ENCODE measurements at places on chromosomes 11 and 22.

DNA sequence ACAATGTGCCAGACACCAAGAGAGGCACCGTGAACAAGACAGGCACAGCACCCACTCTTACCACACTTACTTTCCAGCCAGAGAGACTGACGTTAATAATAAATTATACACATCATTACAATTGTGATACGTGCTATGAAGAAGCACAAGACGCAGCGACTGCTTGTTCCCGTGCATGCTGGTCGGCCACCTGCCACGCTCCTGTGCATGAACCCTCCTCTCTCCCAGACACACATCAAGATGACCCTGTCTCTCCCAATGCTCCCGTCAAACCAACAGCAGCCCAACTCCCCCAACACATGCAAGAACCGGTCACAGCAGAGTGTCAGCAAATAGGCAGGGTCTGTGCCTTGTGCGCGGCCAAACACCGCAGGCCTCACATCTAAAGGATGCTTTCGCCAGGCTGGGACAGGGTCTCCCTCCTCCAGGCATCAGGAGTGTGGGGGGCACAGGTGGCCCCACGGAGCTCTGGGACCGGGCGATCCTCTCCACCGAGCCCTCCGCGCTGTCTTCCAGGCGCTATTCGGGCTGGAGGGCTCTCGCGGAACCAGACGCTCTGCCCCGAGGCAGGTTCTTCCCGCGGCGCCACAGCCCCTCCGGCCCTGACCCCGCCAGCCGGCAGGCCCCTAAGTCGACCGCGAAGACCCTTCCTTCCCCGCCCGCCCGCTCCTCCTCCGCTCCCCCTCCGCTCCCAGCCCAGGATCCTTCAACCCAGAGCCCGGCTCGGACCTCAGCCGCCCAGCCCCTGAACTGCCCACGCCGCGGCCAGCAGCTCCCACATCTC lies 533 bp downstream of the SERGEF start:
- no peak for DNase-seq

- DNase-seq = no peak
Observed at GRCh38 chr11:81253244-81253643, 1480.4 kb downstream of the FAM181B start.

DNA sequence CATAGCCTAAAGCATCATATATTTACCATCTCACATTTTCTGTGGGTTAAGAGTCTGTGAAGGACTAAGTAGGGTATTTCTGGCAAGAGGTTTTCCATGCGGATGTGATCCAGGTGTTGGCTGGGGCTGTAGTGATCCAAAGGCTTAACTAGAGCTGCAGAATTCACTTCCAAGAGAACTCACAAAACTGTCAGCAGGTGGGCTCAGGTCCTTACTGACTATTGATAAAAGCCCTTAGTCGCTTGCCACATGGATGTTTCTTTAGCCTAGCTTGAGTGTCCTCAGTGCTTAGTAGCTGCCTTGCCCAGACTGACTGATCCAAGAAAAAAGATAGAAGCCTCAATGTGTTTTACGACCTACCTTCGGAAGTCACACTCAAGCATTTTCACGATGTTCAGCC lies 250.8 kb downstream of the CNTN5 start:
- no peak for DNase-seq

DNA sequence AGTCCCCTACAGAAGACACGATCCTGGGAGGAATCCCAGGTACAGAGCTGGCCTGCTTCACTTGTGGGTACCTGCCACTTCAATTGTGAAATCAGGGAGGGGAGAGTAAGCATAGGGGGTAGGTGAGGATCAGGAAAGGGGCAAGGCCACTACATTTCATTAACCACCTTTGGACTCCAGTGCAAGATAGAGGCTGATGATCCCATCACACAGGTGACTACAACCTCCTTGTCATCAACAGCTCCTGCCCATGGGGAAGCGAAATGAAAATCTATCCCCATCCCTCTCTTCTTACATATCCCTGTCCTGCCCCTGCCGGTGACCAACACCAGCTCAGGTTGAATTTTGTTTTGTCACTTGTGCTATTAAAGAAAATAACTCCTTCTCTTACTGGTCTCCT lies 64.7 kb upstream of the VPREB1 start:
- no peak for DNase-seq

- DNase-seq = no peak
Observed at GRCh38 chr11:27212248-27212780, 150.7 kb downstream of the CCDC34 start.

DNA sequence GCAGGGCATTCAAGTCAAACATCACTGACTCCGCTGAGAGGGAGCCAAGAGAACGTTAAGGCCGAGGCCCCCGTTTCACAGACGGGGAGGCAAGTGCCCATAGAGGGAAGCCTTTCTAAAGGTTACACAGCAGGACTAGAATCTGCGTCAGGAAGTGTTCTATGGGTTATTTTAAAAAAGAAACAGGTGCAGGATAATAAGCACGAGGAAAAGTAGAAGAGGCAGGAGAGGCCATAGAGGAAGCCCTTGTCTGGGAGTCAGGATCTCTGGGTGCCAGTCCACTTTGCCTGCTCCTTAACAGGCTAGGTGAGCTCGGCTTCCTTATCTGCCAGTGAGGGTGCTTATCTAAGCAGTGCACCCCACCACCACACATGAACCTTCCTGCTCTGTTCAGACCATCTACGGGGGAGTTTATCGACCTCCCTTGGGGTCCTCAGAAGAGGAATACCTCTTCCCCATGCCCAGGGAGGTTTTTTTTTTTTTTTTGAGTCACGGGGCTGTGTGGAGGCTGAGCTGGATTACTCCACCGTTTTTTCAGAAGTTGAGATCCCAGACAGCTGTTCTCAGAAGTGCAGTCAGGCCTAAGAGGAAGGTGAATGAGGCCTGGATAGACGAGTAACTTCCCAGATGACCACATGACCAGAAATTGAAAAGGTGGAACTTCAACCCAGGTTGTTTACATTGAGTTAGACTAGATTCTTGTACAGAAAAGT lies 1.2 kb upstream of the FCHSD2 start:
- DNase-seq = no peak

DNA sequence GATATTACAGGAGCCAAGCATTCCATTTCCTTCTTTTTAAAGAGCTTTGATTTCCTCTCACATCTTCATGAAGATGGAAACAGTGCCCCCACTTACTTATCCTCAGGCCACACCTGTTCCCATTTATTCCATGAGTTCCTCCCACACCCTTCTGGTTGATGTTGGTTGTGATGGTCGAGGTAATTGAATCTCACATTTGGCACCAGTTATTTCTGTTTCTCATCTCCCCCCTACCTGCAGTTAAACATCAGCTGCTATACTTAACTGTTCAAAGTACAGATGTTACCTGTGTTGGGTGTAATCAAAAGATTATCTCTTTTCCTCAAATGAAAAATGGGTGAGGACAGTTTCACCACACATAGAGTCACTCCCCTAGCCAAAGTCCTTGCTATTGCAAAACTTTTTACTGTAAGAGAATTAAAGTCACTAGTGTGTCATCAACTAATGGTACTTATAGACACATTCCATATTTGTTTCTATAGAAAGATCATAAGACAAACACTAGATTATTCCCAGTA lies 1.9 kb downstream of the TMEM45B start:
- no peak for DNase-seq

- no peak for DNase-seq
Observed at GRCh38 chr11:1156506-1157340, 1.0 kb upstream of the MUC5AC start.

DNA sequence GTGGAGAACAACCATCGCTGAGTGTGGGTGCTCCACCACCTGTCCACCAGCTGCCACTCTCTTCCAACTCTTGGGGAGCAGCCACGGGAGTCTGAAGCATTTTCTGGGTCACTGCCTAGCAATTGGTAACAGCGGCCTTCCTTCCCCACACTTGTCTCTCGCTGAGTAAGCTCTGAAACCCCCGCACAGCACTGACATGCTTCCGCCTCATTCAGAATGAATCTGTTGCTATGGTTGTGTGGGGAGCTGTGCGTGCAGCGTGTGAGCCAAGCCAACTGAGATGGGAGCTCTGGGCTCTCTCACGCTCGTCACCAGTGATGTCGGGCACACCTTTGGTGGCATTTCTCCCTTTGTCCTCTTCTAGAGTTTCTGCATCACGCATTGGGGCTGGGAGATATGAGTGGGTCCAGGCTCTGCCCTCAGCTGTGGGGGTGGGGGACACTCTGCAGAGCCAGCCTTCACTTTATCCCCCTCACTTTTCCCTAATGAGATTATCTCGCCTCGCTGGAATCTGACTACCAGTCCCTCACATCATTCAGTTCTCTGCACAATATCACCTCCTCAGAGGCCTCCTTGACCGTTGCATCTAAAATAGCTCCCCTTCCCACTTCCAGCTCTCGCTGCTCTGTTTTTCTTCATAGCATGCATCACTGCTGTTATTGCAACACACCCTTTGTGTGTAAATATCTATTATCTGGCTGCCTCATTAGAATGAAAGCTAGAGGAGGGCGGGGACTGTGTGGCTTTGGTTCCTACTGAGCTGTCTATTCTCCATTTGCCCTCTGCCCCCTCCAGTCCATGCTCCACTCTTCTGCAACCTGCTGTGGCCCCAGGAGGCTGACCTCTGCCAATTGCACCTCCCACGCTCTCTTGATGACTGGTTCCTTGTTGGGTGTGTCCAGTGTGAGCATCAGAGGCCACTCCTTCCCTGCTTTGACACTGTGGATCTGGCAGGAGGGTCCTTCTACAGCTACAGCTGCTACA lies 569.9 kb upstream of the CADM1 start:
- no peak for DNase-seq

DNA sequence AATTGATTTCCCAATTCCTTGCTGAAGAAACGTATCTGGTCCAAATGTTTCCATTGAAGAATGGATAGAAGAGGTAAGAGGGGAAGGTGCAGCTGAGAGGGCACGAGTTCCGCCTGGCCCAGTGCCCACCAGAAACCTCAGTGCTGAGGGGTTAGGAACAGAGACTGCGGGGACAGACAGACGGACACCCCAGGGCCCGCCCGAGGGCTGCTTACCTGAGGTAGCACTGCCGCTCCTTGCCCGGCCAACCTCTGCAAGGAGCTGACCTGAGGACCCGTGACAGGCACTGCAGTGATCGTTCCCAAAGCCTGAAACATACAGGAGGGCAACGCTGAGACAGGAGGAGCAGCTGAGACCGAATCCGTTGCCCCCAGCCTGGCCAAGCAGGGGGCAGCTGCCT lies 89.6 kb downstream of the PHF21B start:
- no peak for DNase-seq

GRCh38 chr11:47186700-47187695 lies 764 bp upstream of the PACSIN3 start:
- DNase-seq = peak; percentile 12

DNA sequence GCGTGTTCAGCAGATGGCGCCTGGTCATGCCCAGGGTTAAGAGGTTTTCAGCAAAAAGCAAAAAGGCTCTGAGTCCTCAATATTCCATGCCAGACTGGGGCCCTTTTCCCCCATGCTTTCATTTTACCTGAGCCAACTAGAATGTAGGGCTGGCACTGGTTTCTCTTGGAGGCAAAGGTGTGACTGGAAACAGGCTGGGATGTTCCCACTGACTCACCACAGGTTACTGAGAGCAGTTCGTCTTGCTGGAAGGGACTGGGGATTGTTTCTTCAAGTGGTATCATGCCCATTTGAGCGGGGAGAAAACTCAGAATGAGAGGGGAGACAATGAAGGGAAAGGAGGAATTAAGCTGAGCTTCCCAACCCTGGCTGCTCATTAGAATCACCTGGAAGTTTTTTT lies 243.9 kb downstream of the TENM4 start:
- no peak for DNase-seq

DNA sequence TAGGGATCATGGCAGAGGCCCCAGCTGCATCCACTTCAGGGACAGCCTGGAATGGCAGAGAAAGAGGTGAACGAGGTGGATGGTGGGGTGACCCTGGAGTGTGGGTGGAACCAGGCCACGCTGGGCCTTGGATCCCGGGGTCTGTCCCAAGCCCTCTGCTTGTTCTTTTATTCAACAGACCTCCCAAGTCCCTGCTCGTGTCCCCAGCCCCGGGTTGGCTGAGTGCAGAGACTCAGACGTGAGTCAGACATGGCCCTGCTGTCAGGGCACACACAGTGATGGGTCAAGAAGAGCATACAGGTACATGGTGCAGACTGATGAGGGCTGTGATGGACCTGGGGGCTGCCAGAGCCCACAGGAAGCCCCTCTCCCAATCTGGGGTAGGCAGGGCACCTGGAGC lies 6.6 kb downstream of the ARHGAP8 start:
- no peak for DNase-seq

DNA sequence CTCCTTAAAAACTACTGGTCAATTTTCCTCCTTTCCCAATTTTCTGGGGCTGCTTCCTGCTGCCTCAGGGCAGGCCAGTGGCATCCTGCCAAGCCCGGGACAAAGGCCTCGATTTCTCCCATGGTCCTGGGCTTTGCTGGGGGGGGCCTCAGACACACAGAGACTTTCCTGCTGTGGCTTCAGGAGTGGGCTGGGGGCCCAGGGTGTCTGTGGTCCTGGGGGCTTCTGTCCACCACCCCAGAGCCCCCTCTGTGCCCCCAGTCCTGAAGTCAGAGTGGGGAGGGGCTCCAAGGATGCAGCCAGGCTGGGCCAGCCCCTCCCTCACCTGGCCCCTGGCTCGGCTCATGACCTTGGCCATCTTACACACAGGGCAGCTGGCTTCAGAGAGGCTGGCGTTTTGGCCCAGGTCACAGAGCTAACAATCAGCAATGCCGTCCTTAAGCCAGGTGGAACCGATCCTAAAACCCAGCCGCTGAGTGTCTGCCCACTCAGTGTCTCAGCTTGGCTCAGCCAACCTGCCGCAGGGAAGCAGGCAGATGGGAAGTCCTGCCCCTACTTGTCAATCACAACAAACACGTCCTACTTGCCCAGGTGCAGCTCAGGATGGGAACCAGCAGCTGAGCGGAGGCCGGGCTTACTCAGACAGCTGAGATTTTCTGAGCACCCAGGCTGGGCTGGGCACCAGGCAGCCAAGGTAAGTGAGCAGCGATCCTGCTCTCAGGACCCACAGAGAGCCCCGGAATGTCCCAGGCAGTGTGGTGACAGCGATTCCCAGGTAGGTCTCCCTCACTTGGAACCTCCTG lies 34.6 kb downstream of the OSBPL5 start:
- DNase-seq = no peak

DNA sequence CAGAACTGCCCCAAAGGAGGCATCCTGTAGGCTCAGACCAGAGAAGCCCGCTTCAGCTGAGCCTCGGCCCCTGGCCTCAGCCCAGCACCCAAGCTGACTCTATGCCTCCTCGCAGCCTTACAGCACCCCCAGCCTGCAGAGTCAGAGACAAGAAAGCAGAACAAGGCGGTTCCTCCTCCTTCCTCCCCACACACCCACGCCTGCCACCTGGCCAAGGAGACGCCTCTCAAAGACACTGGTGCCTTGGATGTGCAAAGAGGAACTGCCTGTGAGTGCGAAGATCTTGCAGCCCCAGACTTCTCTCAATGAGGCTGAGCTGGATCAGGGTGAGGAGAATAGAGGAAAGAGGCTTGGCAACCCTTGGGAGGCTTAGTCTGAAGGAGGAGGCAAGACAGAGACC lies 60.2 kb downstream of the PDE2A start:
- DNase-seq = no peak

GRCh38 chr11:46601129-46601528 lies 7.3 kb upstream of the AMBRA1 start:
- no peak for DNase-seq

GRCh38 chr22:47605886-47606285 lies 843.4 kb downstream of the TBC1D22A start:
- DNase-seq = no peak

All from stimulated activated naive CD4-positive, alpha-beta T cell (primary cell).